ENCODE measurements at places on chromosomes 12 and 14. TPM values are rescaled to one million over a fixed set of nuclear protein-coding genes. Genes with fewer than 3 reads are reported as not detected.
A peak's percentile ranks its signal among the peaks of the same experiment; 100 is the strongest.

Gene BICDL1
- 0.65 TPM for total RNA-seq

Gene C14orf39
- 0.34 TPM for total RNA-seq

Gene KRT86
- 0.65 TPM for total RNA-seq

Gene PRPH
- not detected for total RNA-seq

GRCh38 chr12:104604070-104604994 is 147.6 kb downstream of the CHST11 start:
- DNase-seq = peak; percentile 98

DNA sequence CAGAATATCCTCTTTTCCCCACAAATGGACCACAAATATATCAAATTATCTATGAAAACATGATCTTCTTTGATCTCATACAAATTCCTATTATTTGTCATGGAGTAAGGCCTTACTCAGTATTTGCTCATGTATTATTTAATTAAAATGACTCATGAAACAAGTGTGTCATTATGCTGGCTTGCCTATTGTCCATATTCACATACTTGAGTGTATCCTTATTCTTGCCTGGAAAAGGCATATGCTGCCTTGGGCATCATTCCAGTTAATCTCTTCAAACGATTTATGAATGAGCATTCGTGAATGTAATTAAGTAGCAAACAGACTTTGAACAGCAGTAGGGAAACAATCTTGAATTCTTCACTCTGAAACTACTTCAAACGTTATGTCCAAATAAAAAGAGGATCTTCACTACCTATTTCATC is 22.6 kb upstream of the SNRPF start:
- DNase-seq = peak; percentile 40

DNA sequence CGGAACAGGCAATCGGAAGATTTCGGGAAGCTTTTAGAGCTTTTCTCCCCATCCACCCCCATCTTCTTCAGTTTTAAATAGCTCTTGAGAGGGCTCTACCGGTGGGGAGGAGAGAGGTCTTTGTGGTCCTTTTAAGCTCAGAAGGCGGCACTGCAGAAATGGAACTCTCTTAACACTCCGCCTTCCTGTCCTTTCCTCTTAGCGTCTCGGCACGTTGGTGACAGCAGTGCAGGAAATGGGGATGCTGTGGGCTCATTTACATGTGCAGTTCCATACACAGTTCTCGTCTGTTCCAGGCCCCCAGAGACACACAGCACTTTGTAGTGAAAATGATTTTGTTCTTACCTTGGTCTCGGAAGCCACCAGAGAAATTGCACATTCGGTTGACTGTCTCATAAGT is 50.4 kb upstream of the RIN3 start:
- no peak for DNase-seq

GRCh38 chr14:80395031-80395430 is 183.7 kb upstream of the DIO2 start:
- DNase-seq = no peak

All from Daoy (cell line).